NCI-H69 (cell line): ENCODE measurements at places on chromosomes 2 and 18.

DNA sequence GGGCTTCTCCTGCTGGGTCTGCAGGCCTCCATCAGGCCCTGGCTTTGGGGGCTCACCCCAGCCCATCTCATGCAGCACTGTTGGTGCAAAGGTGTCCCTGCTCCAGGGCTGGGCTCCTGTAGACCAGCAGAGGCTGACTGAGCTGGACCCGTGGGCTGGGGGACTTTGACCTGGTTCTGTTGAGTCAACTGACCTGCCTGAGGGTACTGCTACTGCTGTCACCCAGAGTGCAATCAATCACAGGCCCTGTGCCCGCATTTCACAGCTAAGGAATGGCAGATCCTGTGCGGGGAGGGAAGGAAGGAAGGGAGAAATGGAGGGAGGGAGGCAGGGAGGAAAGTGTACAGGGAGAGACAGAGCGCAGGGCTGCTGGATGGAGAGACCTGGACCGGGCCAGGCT is 136.8 kb downstream of the TPO start:
- no peak for DNase-seq

DNA sequence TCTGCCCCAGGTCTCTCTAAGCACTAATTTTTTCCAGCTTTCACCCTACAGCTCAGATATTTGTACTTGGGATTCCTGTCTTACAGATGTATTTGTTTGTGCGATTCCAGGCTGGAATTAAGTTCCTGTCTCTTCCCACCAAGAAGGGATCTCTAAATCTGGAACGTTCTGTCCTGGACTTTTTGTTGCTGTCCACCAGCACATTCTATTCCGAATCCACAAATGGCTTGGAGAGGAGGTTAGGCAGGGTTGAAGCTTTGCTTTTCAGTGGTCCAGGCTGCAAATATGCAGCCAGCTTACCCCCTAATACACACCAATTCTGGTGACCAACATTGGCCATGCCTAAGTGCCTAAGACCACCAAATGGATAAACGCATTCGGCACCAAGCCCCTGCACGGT is 315.0 kb downstream of the TNS1 start:
- no peak for DNase-seq

GRCh38 chr2:101076581-101076980 is 74.5 kb downstream of the RPL31 start:
- no peak for DNase-seq

DNA sequence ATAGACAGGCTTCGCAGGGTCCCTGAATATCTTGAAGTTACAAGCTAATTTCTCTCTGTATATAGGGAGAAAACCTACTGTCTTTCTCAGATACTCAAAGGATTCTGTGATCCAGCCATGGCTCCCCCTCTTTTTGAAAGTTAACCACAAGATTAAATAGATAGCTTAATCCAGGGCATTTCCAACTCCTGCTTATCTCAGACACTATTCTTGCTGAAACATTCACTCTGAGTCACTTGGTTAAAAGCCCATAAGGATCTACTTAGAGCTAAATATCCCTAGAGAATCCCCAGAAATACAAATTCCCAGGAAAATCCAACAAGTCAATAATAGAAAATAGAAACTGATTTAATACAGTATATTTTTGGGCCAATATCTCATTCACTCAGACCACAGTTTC is 179.1 kb upstream of the LYPD1 start:
- no peak for DNase-seq

DNA sequence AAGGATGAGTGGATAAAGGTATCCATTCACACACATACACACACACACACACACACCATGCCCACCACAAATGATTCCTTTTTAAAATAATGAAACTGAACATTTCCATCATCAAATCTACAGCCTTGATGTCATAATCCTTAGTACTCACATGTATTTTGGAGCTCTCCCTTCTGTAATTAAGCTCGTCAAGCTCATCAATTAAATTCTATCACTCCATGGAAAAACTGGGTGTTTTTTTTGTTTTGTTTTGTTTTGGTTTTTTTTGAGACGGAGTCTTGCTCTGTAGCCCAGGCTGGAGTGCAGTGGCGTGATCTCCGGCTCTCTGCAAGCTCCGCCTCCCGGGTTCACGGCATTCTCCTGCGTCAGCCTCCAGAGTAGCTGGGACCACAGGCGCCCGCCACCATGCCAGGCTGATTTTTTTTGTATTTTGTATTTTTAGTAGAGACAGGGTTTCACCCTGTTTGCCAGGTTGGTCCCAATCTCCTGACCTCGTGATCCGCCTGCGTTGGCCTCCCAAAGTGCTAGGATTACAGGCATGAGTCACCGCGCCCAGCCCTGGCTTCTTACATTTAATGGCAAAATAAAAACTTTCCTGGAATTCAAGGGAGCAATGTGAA is 78.6 kb upstream of the RGPD4 start:
- DNase-seq, result no peak

GRCh38 chr2:160139991-160140390 is 60.1 kb downstream of the ITGB6 start:
- DNase-seq, result no peak

GRCh38 chr2:27833931-27834330 is 56.3 kb downstream of the RBKS start:
- no peak for DNase-seq

DNA sequence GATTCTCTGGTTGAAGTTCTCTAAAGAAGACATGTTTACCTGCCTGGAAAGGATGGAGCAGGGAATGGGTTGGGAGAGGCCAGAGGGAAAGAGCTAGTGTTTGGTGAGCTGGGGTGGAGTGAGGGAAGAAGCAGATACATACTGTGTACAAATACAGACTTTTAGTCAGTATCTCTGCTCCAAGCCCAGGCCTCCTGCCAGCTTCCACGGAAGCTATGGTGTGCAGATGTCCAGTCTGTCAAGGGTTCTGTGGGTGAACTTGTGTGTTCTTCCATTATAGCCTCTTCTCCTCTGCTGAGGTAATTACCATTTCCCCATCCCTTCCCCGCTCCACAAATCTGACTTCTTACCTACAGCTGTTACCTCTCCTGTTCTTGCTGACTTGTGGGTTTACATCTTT is 208.6 kb downstream of the HRH4 start:
- DNase-seq, result peak; percentile 32

DNA sequence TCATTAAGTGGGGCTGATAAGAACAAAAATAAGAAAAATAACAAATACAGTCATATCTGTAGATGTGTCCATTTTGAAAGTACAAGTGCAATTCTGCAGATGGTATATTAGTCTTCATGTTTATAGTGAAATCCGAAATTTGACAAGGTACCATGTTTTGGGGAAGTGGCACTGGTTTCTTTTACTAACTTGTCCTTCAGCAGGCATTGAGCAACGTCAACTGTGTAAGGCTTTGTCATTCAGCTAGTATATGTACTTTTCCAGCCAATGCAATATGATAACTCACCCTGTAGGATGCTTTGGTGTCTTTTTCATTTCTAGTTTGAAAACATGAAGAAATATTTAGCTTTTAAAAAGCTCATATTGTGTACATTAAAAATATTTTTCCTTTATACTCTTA is 139.9 kb downstream of the MCFD2 start:
- no peak for DNase-seq

- DNase-seq, result peak; percentile 18
Observed at GRCh38 chr2:219228041-219228910, 1.2 kb downstream of the ATG9A start.

- DNase-seq, result no peak
Observed at GRCh38 chr2:161418715-161419637, 2.9 kb downstream of the TBR1 start.

DNA sequence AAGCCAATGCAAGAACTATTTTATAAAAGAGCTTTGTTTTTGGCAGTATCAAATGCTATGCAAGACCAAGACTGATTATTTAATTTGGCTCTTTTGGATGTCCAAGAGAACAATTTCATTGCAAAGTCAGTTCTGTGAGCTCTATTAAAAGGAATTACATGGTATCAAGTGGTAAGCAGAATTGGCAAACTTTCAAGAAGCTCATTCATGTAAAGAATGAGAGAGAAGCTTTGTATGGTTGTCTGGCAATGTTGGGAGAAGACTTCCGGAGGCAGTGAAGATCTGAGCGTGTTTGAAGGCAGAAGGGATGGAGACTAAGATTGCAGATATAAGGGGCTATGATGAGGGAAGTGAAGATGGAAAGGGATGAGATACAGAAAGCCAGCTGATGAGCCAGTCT is 49.6 kb downstream of the CPS1 start:
- DNase-seq, result no peak

DNA sequence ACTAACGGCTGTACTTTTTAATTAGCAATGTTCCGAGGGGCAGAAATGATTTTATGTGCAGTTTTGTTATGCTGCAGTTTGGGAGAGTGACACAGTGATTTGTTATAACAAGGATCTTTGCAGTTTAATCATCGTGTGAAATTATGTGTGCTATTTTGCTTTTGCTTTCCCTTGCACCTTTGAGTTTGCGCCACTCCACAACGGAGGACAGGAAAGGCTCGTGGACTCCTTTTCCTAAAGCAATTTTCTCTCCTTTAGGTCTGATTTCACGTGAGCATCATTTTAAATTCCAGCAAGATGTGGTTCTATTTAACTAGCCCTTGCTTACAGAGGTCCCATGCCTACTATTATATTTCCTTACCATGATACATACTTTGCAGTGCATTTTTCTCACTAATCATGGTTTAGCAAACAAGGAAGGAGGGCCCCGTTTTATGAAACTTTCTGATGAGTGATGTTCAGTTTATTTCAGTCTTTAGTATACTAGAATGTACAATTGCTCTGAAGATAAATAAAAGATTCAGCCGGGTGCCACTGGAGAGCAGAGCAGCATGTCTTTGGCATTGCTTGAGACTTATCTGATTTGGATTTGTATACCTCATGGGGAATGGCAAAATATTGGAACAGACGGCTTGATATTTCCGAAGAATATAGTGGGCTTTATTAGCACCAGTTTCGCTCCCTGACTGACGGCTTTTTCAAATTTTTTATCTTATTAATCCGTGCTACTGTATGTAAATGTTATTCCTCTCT is 528.2 kb upstream of the FANCL start:
- peak; percentile 31 for DNase-seq

- peak; percentile 72 for DNase-seq
Observed at GRCh38 chr2:188369365-188369764, 77.7 kb downstream of the GULP1 start.

- peak; percentile 39 for DNase-seq
Observed at GRCh38 chr2:30465171-30465545, 18.1 kb downstream of the LCLAT1 start.

GRCh38 chr2:71923887-71924533 is 223.7 kb downstream of the CYP26B1 start:
- peak; percentile 69 for DNase-seq

GRCh38 chr2:76391678-76392077 is 681.0 kb upstream of the GCFC2 start:
- peak; percentile 84 for DNase-seq

- no peak for DNase-seq
Observed at GRCh38 chr18:63253014-63253413, 66.6 kb downstream of the BCL2 start.

- no peak for DNase-seq
Observed at GRCh38 chr2:3094999-3095958, 282.3 kb downstream of the EIPR1 start.

DNA sequence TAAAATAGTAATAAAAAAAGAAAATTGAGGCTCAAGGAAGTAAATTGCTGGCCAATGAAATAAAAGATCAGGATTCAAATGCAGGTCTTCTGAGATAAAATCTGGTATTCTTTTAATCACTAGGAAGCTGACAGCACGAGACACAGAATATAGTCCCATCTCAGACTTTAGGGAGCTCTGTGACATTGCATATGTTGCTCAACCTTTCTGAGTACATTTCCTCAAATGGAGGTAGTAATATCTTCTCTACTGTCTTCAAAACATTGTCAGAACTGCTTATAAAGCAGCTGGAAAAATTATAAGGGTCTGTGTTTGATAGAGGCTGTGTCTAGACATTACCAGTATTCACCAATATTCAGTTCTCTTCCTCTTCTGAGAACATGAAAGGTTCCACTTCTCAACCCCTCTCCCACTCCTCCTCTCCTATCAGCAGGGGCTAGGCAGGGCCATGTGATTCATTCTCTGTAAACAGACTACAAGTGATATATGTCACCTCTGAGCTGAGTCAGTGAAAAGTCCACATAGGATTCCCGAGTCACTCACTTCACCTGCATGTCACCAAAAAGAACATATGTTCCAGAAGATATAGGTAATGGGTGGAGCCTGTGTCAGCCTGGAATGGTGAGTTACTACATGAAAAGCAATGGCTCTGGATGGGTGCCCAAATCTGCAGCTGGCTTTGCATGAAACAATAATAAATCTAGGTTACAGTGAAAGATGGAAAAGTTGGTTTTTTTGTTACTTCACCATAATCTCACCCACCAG is 7.1 kb downstream of the KCNE4 start:
- DNase-seq, result peak; percentile 84

GRCh38 chr2:72953528-72953927 is 36.2 kb downstream of the EMX1 start:
- DNase-seq, result no peak

GRCh38 chr2:6072276-6072675 is 380.1 kb downstream of the SOX11 start:
- DNase-seq, result peak; percentile 25

GRCh38 chr2:52613064-52613463 is 1154.5 kb upstream of the CHAC2 start:
- peak; percentile 0 for DNase-seq

GRCh38 chr2:24026233-24026632 is 16.3 kb downstream of the MFSD2B start:
- no peak for DNase-seq

GRCh38 chr2:12507295-12507694 is 209.4 kb upstream of the TRIB2 start:
- DNase-seq, result no peak

DNA sequence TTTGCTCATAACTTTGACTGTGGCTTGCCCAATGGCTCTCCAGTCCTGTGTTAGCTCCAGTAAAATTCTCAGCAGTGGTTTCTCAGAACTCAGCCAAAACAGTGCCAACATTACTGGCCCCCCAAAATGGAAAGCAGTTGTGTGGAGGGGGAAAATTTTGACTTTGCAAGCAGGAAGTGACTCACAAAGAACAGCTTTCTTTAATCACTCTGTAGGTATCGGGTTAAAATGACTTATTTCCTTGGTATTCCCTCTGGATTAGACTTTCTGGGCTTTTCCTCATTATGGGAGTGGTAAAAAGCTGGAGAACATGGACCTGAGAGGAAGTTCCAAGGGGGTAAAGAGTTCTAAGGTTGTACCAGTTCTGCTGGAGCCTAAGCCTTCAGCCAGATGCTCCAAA is 175.7 kb upstream of the RND3 start:
- no peak for DNase-seq

DNA sequence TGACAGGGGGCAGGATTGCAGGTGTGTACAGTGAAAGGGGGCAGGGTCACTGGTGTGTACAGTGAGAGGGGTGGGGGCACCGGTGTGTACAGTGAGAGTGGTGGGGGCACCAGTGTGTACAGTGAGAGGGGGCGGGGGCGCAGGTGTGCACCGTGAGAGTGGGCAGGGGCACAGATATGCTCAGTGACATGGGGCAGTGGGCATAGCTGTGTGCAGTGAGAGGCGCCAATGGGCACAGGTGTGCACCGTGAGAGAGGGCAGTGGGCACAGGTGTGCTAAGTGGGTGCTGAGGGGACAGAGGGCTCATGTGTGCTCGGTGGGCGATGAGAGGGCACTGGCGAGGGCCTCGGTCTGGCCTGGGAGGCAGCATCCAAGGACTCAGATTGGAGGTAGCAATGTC is 63.0 kb downstream of the GREB1 start:
- no peak for DNase-seq
